Substantia nigra (tissue), 51 donors: ENCODE measurements at places on chromosomes 2 and 18.

DNA sequence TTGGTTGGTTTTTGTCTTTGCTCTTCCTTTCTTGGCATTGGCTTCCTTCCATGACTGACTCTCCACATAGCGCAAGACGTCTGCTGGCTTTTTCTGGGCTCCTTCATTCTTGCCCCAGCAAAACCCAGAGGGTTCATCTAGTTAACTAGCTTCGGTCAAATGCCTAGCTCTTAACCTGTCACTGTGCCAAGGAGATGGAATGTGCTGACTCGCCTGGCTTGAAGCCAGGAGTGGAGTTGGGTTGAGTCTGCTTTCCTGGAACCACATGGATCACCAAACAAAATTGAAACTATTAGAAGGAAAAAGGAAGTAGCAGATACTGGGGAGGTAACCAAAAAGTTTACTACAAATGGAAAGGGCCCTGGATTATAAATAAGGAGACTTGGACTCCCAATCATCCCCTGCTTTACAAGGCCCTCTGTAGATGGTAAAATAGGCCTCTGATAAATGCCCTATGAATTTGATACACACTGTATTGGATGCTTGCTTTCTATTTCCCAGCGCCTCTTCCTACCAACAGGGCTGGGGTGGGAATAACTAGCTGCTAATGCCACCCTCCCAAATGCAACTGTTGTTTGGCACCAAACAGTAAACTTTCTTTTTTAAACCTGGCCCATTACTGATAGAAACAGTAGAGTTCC lies 11.3 kb downstream of the MALT1 start:
- no peak for DNase-seq

DNA sequence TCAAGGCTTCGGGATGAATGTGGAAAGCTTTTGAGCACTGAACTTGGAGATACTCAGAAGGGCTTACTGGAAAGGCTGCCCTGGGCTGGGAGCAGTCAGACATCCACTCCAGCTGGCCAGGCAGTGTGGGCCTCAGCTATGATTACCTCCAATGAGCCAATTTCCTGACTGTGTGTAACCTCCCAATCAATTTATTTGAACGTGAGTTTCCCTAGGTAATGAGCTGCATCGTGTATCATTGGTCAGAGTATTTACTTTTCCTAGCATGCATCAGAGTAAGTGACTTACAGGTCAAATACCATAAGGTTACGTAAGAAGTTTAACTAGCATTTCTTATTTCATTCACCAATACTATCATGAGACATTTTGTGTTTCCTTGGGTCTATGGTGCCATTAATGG lies 11.0 kb upstream of the CTAGE1 start:
- no peak for DNase-seq

DNA sequence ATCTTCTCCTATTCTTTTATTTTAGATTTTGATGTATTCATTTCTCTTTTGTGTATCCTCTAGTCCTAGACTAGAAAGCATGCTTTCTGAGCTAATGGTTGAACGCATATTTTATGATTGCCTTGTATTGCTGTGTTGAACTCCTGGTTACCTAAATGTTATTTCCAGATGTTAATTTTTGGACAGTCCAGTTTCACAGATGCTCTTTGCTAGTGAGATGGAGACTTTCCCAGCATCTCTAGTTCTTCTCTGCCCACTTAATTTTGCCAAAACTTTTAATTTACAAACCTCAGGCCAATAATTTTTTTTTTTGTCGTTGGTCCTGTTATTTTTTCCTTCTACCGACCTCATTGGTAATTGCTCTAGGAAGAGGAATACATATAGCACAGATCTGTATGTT lies 153.2 kb downstream of the HAUS1 start:
- DNase-seq, result no peak

DNA sequence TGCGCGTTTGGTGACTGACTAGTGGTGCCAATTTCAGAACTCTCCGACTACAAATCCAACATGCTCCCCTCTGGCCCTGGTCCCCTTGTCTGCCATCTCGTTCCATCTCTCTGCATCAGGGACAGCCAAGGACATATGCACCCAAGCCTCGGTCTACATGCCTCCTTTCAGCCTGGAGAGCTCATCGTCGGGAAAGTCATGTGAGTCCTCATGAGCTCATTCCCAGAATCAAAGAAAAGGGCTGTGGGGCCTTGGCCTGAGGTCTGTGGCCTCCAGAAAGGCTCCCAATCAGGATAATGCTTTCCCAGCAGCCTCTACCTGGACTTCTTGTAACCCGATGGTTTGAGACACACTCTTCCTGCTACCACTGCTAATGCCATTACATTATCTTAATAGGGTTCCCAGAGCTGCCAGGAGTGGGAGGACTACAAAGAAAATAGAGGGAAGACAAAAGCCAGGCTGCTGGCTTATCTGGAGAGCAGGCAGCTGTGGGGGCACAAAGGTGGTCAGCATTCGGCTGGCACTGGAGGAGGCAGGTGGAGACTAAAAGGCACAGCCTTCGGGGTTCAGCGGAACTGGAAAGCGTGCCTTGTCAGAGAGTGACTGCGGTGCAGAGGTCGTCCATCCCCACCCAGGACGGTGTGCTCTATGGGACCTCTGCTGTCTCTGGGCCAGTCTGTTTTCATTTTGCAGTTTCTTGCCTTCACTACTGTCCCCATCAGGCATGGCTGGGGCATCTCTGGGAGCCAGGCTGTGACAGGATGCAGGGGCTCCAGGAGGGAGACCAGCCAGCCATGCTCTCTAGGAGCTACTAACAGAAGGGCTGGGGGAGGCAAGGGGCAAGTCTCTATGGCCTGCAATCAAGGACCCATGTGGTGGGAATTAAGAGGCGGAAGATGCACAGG lies 104.4 kb upstream of the SMAD2 start:
- DNase-seq, result no peak

DNA sequence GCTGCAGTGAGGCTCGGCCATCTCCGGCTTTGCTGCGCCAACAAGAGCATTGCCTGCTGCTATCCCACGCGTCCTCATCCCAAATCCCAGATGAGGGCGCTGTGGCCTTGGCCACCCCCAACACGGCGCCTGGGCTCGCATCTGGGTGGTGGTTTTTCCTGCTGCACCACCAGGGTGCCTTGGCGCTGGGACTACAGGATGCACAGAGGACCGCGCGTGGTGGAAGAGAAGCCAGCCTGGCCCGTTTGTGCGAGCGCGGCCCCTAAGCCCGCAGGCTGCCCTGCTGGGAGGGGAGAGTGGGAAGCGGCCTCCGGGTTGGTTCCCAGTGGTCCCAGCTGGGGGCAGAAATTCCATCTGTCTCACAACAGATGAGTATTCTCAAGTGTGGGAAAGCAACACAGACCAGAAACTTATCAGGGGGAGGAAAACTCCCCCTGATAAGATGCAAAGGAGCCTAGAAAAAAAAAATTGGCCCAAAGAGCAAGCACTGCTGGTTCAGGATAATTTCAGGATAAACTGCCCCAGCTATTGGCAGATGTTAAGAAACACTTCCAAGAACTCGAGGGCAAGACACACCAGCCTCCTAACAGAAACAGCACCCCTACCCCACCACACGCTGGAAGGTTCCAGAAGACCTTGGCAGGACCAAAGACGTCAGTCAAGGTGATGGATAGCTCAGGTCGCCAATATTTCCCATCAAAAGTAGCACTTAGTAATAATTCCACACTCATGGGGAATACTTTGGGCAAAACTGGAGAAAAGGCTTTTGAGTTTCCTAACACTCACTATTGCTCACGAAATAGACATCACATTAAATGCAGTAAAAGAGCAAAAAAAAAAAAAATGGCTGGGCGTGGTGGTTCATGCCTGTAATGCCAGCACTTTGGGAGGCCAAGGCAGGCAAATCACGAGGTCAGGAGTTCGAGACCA lies 152.1 kb downstream of the PXDN start:
- DNase-seq, result no peak

- DNase-seq, result no peak
Observed at GRCh38 chr2:187857826-187858225, 303.6 kb upstream of the TFPI start.

GRCh38 chr18:13611142-13611600 lies 115.2 kb downstream of the FAM210A start:
- no peak for DNase-seq

GRCh38 chr2:231707625-231707926 lies 749 bp upstream of the PTMA start:
- no peak for DNase-seq

DNA sequence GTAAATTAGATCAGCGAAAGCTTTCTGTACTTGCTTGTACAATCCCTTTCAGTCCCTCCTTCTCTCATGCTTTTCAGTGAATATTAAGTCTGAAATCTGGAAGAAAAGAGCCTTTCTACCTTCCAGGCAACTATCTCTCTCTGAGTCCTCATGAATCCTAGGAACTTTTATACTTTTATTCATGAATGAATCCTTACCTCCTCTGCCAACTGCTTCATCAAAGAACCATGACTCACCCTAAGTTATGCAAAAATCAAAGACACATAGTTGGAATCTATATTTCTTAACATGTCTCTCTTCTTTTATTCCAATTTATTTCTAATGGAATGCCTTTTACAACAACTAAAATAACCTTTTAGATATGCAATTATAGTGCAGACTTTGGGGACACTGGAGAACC lies 394.2 kb downstream of the CLIP4 start:
- no peak for DNase-seq

- no peak for DNase-seq
Observed at GRCh38 chr18:50475538-50476193, 84.2 kb upstream of the MAPK4 start.

DNA sequence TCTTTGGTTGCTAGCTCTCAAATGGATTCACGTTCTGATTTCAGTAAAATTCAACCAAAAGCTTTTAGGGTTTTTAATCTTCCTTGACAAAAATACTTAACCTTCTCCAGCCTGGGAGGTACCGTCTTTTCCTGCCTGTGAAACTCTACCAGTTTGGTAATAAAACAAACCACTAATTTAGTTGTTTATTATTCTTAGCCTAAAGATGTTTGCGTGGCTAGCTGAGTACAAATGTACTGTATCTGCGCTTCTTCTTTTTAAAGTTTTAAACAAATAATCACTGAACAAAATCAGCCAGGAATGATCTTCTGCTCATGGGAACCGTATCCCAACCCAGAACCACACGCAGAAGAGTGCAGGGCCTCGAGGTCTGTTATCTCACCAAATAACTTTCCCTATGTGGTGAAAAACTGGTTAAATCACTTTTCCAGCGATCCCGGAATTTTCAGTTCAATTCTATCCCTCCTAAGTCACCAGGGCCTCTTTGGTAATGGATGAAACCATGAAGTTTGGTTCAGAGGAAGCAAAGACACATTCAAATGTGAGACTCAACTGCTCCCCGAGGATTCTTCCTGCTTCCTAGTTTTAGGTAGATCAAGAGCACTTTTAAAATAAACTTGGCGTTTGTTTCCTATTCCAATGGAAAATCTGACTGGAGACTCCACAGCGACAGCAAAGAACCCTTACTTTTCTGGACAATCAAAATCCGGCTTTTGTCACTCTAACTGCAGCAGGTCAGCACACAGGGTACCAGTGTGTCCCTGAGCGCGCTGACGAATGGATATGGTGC lies 36.1 kb downstream of the BCL2 start:
- DNase-seq, result no peak

- DNase-seq, result no peak
Observed at GRCh38 chr2:203532957-203533658, 2.0 kb downstream of the RAPH1 start.

- no peak for DNase-seq
Observed at GRCh38 chr2:3091696-3092095, 285.9 kb downstream of the EIPR1 start.

DNA sequence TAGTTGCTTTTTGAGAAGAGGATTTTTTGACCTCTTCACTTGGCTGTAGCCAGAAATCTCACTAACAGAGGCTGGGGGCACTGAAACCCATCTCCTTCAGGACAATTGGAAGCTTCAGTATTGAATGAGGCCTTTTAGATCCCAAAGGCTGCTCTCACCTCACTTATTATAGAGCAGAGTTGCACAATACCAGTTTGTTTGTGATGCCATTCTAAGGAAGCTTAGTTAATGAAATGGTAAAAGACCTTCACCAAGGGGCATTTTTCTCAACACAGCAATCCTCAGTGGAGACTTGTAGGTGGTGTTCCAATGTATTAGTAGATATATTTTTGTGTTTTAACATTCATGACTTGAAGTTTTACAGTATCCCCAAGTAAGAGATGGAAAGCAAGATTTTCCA lies 71.0 kb upstream of the RFX8 start:
- no peak for DNase-seq

DNA sequence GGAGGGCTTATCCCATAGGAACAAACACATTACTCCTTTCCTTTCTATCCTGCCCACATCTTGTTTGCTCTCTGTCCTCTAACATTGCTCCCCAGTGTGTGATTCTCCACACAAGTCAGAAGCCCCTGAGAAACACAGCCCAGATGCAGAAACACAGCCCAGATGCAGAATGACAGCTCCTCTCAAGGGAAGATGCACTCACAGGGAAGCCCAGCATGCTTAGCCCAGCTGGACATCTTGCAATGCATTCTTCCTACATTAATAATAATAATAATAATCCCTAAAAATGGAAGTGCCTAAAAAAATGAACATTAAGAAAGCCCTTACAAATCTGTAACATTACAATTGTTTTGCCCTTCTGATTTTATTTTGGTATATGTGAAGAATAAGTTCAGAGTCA lies 172.1 kb downstream of the CBLN2 start:
- DNase-seq, result no peak

- no peak for DNase-seq
Observed at GRCh38 chr2:49714454-49714853, 560.1 kb upstream of the FSHR start.

DNA sequence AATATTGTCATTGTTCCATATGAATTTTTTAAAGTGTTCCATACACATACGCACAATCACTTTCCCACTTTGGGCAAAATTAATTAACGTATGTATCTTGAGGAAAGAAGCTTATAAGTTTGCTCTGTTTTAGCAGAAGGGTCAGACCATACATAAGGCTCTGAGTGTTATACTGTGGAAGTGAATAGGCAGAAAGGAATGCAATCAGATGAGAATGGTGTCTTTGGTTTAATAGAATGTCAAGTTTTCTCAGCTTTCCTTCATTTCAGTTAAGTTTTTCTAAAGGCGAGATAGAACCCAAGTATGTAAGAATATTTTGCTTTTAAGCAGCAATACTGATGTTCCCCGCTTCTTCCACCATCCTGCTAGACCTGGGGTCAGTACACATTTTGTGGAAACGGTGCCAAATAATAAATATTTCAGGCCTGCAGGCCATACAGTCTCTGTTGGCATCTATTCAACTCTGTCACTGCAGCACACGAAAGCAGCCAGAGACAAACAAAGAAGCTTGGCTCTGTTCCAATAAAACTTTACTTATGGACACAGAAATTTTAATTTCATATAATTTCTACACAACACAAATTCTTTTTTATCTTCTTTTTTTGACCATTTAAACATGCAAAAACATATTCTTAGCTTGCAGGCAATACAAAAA lies 100.6 kb downstream of the UPP2 start:
- DNase-seq, result no peak

DNA sequence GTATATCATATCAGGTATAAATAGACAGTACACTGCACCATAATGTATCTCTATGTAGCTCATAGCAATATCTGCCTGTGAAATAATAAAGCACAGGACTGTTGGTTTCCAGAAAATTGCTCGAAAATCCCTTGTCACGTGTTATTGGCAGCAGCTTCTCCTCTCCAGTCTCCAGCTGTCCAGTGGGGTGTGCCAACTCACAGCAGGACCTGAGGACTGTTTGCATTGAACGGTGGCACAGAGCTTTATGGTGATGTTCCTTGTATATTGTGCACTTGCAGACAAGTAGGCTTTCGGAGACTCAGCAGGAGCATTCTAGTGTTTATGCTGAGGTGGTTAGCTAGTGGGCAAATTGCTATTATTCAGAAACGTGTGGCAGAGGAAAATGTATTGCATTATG lies 182.2 kb upstream of the ATP5MC3 start:
- no peak for DNase-seq
